ENCODE measurements at places on chromosomes 1 and 21. TPM values are rescaled to one million over a fixed set of nuclear protein-coding genes. Genes with fewer than 3 reads are reported as not detected.

The MYCL gene
- 0.33 TPM for total RNA-seq

The TRMT13 gene
- 15.1 TPM for total RNA-seq

The PADI2 gene
- total RNA-seq = 0.53 TPM

The AKR1A1 gene
- total RNA-seq = 120 TPM

The ANGPTL1 gene
- total RNA-seq = 16.4 TPM

The TTC34 gene
- 0.33 TPM for total RNA-seq

The GLIS1 gene
- total RNA-seq = 1.4 TPM

The ZBTB37 gene
- 10.9 TPM for total RNA-seq

The GPR37L1 gene
- total RNA-seq = not detected

The KCNK2 gene
- 16.3 TPM for total RNA-seq

The OTUD3 gene
- 5.1 TPM for total RNA-seq

The CR1 gene
- not detected for total RNA-seq

The IFFO2 gene
- 10.0 TPM for total RNA-seq

Measured in smooth muscle cell of the pulmonary artery (primary cell).